ENCODE measurements at places on chromosomes 11 and 22.
A peak's percentile ranks its signal among the peaks of the same experiment; 100 is the strongest.

- DNase-seq: no peak
Observed at GRCh38 chr11:100831929-100832494, 144.9 kb downstream of the ARHGAP42 start.

GRCh38 chr11:63719987-63720386 is 38.7 kb downstream of the RTN3 start:
- DNase-seq: no peak

- DNase-seq: no peak
Observed at GRCh38 chr11:110526323-110526722, 96.6 kb downstream of the FDX1 start.

- peak; percentile 34 for DNase-seq
Observed at GRCh38 chr11:59429924-59430516, 3.8 kb upstream of the OR5A2 start.

- DNase-seq: no peak
Observed at GRCh38 chr11:107677924-107678631, 33.8 kb downstream of the SLN start.
